Suppressor macrophage treated with lipopolysaccharide for 1 hour (primary cell): ENCODE measurements at places on chromosomes 7 and 10.
A peak's percentile ranks its signal among the peaks of the same experiment; 100 is the strongest.

- no peak for DNase-seq
These were observed 68.1 kb downstream of the VPS41 start for GRCh38 chr7:38840736-38841460.

GRCh38 chr10:69828144-69828870, 26.6 kb downstream of the COL13A1 start:
- no peak for DNase-seq

GRCh38 chr7:157635148-157635500, 298.3 kb downstream of the DNAJB6 start:
- no peak for DNase-seq

GRCh38 chr10:72260239-72260975, 13.3 kb upstream of the DDIT4 start:
- peak; percentile 59 for DNase-seq

GRCh38 chr7:12719981-12720865, 32.8 kb downstream of the ARL4A start:
- DNase-seq, result peak; percentile 81

DNA sequence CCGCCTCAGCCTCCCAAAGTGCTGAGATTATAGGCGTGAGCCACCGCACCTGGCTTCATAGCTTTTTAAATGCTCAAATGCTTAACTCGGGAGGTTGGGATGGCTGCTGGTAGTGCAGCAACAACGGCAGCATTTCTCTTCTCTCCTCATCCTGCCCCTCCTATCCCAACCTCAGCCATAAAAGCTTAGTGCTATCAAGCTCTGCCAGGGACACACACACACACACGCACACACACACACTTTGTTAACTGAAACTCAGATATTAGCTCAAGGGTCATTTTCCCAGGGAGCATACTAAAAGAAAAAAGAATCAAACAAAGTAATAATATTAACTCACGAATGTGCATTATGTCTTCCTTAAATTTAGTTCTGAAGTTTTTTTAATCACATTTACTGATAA, 63.0 kb upstream of the HPS1 start:
- no peak for DNase-seq

- DNase-seq, result no peak
These were observed 11.2 kb upstream of the PRKAR1B start for GRCh38 chr7:738241-738640.

- DNase-seq, result no peak
These were observed 320.4 kb downstream of the PLXNA4 start for GRCh38 chr7:132255898-132256297.

GRCh38 chr10:5449823-5450222, 37.5 kb downstream of the NET1 start:
- peak; percentile 67 for DNase-seq

DNA sequence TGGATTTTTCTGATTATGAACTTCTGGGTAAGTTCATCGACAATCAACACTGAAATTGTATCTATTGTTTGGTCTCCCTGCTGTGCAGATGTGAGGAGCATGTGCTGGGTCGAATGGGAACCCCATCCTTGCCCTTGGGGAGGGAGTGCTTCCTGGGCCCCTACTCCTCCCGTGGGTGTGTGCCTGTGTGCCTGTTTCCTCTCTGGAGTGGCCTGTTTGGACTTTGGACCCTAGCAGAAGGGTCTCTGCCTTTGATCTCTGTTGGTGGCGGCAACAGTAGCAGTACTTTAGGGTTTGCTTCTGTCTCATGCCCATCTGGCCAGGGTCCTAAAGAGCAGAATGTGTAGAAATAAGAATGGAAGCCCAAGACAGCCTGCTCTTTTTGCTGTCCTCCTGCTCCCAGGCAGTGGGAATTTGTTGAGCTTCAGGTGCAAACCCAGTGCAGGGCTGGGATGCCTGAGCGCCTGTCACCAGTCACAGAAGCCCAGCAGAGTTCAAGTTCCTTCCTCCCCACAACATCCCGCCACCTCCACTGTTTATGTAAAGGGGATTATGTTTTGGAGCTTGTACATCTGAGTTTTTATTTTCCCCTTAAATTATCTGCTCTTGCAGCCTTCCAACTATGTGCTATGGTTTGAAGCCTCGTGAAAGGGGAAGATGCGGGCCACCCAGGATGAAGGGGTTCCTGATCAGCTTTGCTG, 1.5 kb upstream of the TACR2 start:
- no peak for DNase-seq

- DNase-seq, result peak; percentile 68
These were observed 37.9 kb downstream of the PNLIPRP3 start for GRCh38 chr10:116465546-116465945.

- DNase-seq, result no peak
These were observed 153.7 kb downstream of the DNAJB9 start for GRCh38 chr7:108723381-108723814.

DNA sequence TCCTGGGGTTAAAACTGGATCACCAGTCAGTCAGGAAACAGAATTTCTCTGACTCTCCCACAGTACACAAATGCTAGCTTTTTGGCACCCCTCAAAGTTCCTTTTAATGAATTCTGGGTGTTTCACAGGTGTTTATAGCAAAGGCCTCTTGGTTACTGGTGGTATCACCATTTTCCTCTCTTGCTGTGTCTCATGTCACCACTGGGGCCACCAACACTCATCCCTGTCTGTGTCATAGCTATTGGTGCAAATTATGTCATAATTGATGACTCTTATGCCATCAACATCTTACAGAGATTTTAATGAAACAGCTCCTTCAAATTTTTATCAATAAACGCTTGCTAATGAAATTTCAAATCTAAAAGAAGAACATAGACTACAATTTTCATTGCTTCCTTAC, 27.7 kb upstream of the OSBPL3 start:
- DNase-seq, result peak; percentile 10

GRCh38 chr7:28687537-28687936, 270.6 kb downstream of the TRIL start:
- no peak for DNase-seq

- DNase-seq, result no peak
These were observed 580.6 kb downstream of the PTPRN2 start for GRCh38 chr7:158006841-158007696.

DNA sequence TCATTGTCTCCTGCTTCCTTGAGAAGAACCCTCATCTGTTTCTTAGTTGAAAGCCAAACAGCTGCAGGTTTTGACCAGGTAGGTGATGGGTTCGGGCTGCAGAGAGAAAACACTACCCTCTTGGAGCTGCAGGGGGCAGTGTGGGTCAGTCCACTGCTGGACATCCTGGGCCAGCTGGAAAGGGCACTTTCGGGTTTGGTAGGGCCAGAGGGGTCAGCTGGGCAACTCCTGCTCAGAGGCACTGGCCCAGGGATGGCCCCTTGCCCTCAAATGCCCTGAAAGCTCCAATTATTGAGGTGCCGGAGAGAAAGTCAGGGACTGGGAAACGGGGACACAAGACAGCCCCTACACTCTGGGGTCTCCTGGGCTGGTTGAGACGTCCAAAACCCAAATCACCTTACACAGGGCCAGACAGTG, 90.7 kb downstream of the MKI67 start:
- peak; percentile 74 for DNase-seq

- no peak for DNase-seq
These were observed 5.5 kb upstream of the SLC25A13 start for GRCh38 chr7:96327429-96327828.

DNA sequence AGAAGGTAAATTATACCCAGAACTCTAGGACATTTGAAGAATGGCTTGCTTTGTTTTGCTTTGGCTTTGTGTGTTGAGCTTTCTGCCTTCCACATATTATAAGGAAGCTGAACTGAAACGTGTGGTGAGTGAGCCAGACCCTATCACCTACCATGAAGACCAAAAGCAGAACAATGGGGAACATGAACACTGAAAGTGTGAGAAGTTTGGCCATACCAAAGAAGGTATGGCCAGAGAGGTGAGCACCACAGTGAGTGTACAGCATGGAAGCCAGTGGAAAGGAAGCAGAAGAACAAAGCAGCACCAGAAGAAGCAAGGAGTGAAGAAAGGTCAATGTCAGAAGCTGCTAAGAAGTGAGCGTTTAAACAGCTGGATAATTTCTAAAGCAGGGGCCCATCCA, 59.7 kb upstream of the CCDC71L start:
- peak; percentile 43 for DNase-seq

- DNase-seq, result no peak
These were observed 86.9 kb upstream of the SLC26A5 start for GRCh38 chr7:103532955-103533354.

DNA sequence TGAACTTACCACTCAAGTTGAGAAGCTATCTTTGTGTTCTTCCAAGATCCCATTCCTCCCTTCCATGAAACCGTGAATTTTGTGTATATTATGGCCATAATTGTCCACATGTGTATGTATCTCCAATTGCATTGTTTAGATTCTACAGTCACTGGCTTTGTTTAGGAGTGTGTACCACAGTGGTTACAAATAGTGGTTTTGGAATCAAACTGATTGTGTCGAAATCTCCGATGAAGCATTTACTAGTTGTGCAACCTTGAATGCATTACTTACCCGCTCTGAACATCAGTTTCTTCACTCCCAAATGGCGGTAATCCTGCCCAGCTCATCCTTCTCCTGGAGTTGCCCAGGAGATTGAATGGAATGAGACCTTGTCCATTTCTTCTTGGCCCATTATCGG, 145.0 kb upstream of the ZNF32 start:
- DNase-seq, result peak; percentile 21

GRCh38 chr7:131223151-131223550, 104.5 kb upstream of the MKLN1 start:
- DNase-seq, result no peak

DNA sequence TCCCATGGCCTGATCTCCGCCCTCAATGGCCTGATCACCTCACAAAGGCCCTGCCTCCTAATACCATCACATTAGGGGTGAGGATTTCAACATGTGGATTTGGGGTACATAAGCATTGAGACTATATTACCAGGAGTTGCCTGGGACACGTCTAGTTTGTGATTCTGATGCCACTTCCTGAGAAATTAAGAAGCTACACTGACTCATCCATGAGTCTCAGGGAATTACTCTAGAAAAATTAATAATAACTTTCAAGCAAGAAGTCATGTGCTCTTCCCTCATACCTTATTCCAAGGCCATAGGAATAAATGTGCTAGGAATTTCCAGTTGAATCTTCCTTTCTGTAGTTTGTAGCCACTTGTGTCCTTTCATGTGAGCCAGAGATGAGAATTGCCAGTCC, 519.3 kb upstream of the MKI67 start:
- no peak for DNase-seq

- DNase-seq, result no peak
These were observed 233.9 kb downstream of the PAXIP1 start for GRCh38 chr7:154769001-154769400.

GRCh38 chr7:42734568-42734967, 177.3 kb downstream of the C7orf25 start:
- DNase-seq, result no peak

GRCh38 chr10:10020945-10021344, 996.7 kb upstream of the CELF2 start:
- DNase-seq, result no peak

DNA sequence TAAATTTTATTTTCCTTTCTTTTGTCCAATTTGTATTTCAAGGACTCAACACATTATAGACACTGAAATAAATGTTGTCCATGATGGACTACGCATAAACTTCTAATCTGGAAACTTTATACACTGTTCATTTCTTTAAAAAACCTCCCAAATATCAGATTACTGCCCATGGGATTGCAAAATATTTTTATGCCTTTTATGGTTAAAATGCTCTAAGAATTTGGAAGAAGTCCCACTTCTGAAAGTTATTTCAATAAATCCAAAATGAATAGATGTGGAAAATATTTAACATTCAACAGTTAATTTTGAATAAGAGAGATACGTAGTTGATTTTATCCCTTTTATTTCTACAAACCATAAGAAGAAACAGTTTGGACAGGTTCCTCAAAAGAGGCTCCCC, 46.1 kb downstream of the CABCOCO1 start:
- DNase-seq, result no peak
